ENCODE measurements at places on chromosomes 1 and 21. TPM values are rescaled to one million over a fixed set of nuclear protein-coding genes. Genes with fewer than 3 reads are reported as not detected.

Gene RGS1
- total RNA-seq, result not detected

Gene APOBEC4
- not detected for total RNA-seq

Gene RXFP4
- not detected for total RNA-seq

Gene RSPH1
- total RNA-seq, result 0.36 TPM

Gene IGSF9
- total RNA-seq, result 20.9 TPM

Gene CYP4B1
- total RNA-seq, result 9.0 TPM

Gene SHE
- not detected for total RNA-seq

Gene SIPA1L2
- 38.6 TPM for total RNA-seq

Gene FLG2
- total RNA-seq, result under 0.01 TPM

Gene SNX27
- 56.9 TPM for total RNA-seq

Gene HSPB7
- not detected for total RNA-seq

Gene A3GALT2
- not detected for total RNA-seq

Gene CELSR2
- total RNA-seq, result 117 TPM

Gene CAPN8
- 0.14 TPM for total RNA-seq

Gene ACKR1
- not detected for total RNA-seq

Gene LYPLAL1
- total RNA-seq, result 18.1 TPM

Gene BACE2
- total RNA-seq, result 116 TPM

Measured in nasal cavity respiratory epithelium epithelial cell of viscerocranial mucosa (primary cell).